ENCODE measurements at places on chromosomes 5 and 9.

DNA sequence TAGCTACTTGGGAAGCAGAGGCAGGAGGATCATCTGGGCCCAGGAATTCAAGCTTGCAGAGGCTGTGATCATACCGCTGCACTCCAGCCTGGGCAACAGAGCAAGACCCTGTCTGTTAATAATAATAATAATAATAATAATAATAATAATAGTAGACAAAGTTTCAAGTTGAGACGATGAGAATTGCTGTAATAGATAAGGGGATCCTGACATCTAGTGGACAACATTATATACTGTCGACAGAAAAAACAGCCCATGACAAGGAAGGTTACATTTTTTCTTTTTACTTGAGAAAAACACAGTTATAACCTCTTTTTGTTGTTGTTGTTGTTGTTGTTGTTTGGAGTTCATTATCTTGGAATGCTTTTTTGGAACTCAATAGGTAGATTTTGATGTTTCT, 35.3 kb downstream of the NDFIP1 start:
- DNase-seq: no peak

- no peak for DNase-seq
These were observed 202.8 kb downstream of the SREK1 start for GRCh38 chr5:66346869-66347268.

DNA sequence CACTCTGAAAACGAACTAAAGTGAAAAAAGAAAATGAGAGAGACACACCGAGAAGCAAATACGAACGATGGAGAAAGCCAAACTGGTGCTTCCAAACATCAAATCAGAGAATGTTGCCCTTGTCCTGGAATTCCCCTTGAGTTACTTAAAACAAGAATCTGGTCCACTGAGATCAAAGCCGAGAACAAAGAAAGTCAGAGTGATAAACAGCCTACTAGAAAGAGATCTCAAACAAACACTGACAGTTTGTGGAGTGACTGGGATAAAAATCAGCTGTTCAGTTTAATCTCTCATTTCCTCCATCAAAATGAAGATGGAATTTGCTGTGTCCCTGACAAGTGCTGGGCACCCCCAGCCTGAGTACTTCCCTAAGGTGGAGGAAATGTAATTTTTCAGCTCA, 582.6 kb downstream of the NR2F1-AS1 start:
- no peak for DNase-seq

DNA sequence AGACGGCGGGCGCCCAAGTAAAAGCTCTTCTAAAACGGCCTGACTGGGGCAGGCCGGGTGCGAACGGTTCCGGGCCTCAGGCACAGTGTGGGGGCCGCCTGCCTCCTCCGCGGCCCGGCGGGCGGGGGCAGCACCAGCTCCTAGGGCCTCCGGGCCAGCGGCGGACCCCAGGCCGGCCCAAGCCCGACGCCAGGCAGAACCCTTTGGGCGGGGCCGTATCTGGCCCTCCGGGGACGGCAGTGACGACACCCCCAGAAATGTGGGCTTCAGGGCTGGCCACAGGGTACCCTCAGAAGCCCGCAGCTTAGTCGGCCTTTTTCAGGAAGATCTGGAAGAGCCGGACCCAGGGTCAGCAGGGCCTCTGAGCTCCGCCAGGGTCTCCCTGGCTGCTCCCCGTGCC, 4.0 kb downstream of the LTC4S start:
- no peak for DNase-seq

DNA sequence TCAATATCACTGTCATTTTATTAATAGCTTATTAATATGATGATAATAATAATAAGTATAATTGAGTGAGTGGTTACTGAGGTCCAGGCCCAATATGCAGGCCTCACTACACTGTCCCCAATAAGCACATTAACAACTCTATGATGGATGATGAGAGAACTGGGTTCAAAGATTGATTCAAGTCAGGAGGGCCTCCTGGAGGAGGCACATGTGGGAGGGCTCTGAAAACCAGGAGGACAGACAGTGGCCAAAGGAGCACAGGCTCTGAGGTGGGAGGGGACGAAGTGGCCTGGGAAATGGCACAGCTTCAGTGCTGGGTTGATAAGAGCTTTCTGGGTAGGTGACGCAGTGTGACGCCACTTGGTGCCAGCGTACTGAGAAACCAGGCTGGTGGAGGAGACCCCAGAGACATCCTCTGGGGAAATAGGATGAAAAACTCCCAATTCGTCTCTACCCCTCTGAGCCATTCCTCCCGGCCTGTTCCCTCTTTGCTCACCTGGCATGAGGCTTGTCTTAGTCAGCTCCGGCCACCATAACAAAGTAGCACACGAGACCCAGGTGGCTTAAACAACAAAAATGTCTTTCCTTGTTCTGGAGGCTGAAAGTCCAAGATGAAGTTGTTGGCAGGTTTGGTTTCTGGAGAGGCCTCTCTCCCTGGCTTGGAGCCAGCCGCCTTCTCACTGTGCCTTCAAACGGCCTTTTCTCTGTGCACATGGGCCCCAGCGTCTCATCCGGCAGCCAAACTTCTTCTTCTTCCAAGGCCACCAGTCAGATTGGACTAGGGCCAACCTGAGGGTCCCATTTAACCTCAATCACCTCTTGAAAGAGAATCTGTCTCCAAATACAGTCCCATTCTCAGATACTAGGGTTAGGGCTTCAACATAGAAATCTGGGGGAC, 31.6 kb downstream of the NTNG2 start:
- no peak for DNase-seq

DNA sequence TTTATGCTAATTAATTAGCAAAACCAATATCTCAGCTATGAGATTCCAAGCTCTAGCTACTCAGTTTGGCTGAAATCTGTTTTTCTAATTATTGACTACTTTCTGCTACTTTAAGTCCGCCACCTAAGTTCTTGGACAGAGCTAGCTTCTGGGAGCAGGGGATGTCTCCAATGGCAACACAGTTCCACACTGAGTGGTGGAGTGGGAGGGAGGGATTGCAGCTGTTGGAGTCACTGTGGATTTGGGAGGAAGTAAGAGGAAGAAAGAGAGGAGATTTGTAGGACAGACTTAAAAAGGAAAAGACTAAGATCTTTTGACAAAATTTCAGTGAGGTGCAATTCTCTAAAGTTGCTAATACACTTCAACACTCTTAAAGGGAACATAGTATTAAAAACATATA, 450.8 kb downstream of the NFIB start:
- DNase-seq: no peak

- no peak for DNase-seq
These were observed 39.4 kb downstream of the ALG2 start for GRCh38 chr9:99182356-99182755.

GRCh38 chr5:180253036-180253824, 38.7 kb downstream of the MAPK9 start:
- no peak for DNase-seq

DNA sequence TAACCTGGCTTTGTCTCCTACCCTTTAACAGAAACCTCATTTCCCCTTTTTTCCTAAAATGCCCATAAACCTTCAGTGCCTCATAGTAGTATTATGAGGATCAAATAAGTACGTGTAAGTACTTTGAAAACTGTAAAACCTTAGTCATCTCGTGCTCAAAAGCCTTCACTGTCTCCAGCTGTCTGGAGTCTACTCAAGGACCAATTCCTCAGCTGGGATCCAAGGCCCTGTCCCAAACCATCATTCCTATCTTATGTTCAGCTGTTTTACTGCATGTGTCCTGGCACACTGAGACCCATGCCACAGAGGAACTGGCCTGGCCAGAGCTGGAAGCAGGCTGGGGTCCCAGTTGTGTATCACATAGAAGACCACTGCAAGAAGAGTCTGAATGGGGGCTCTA, 15.9 kb downstream of the ADAMTSL1 start:
- no peak for DNase-seq

DNA sequence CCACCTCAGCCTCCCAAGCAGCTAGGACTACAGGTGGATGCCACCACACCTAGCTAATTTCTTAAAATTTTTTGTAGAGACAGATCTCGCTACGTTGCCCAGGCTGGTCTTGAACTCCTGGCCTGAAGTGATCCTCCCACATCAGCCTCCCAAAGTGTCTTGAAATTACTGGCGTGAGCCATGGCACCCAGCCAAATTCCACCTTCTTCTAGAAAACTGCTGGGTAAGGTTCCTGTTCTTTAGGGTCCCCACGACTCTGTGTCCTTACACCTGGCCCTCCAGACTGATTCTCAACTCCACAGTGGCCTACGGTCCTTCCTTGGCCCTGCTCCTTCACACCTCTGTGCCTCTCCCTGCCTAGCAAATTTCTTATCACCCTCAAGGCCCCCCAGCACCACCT, 1.9 kb downstream of the MAPK9 start:
- DNase-seq: no peak
